CD4-positive, alpha-beta T cell treated with Interferon alpha-2 for 1 hour (primary cell): ENCODE measurements at places on chromosomes 16 and 17.

- DNase-seq = peak; percentile 42
Observed at GRCh38 chr17:16989230-16989952, 17.5 kb upstream of the TNFRSF13B start.

GRCh38 chr17:17353625-17354484 is 50.7 kb downstream of the NT5M start:
- no peak for DNase-seq

DNA sequence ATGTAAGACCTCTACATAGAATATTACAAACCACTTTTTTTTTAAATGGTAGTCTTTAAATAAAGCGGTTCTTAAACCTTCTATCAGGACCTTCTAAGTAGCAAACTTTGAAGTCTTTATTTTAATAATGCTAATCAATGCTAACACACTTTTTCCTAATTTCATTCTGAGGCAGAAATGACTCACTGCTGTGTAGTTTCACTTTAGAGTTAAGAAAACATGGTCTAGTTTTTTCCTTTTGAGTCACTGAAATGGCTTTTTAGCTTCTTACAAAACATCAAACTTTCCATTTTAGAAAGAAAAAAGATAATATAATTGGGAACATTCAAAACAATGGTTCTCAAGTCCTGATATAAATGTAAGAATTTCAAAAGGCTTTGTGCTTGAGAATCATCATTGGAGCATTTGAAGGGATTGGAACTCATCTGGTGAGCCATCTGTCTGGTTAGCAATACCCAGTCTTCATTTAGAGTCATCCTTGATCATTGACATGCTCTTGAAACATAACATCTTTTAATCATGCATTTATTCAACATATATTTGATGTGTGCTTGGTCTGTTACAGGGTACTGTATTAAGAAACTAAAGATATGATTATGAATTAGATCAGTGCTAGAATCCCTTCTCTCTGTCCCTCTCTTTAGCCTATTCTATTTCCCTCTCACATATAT is 258.3 kb upstream of the MON1B start:
- no peak for DNase-seq

DNA sequence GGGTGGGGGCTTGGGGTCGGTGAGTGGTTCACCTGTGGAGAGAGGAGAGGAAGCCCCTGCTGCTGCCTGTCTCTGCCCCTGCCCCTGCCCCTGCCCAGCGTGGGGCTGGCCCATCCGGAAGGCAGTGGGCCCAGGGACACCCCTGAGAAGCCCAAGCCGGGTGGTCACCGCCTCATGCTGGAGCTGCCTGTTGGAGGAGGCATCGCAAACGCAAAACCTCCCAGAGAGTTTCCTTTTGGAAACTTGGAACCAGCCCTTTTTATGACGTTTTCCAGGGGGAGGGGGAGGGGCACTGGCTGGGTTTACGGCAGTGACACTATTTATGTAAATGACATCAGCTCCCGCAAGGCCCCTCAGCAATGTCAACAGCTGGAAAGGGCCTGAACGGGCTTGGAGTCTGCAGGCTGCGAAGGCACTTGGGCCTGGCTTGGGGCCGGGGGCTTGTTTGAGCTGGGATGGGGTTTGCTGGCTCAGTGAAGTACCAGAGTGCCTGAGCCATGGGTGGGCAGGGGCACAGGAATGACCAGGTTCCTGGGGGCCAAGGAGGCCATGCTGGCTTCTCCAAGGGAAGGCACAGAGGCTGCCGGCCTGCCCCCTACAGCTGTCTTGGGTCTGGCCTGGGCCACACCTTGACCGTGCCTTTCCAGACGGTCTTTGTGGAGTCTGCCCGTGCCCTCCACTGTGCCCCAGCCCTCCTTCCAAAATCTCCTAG is 219.5 kb downstream of the NTN1 start:
- no peak for DNase-seq

- DNase-seq = no peak
Observed at GRCh38 chr16:53753431-53753830, 49.5 kb downstream of the FTO start.

- DNase-seq = no peak
Observed at GRCh38 chr16:57732037-57732436, 3.5 kb upstream of the KATNB1 start.

- DNase-seq = peak; percentile 43
Observed at GRCh38 chr16:81481207-81481821, 36.7 kb downstream of the CMIP start.

GRCh38 chr16:90083139-90083538 is 6.0 kb upstream of the PRDM7 start:
- DNase-seq = no peak

DNA sequence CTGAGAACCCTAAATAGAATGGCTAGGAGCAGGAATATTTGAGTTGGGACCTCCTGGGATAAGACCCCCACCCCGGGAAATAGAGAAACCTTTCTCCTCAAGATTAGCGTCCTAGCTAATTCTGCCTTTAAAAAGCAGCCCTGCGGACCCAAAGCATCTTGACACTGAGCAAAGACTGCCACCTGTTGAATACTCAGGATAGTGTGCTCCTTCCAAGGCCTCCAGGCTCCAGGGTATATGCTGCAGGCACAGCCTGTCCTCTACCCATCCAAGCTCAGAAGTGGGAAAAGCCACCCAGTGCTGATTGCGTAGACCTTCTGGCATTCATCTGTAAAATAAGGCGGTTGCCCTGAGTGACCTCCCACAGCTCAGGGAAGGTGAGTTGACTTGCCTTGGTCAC is 456.2 kb upstream of the DYNLRB2 start:
- DNase-seq = no peak

DNA sequence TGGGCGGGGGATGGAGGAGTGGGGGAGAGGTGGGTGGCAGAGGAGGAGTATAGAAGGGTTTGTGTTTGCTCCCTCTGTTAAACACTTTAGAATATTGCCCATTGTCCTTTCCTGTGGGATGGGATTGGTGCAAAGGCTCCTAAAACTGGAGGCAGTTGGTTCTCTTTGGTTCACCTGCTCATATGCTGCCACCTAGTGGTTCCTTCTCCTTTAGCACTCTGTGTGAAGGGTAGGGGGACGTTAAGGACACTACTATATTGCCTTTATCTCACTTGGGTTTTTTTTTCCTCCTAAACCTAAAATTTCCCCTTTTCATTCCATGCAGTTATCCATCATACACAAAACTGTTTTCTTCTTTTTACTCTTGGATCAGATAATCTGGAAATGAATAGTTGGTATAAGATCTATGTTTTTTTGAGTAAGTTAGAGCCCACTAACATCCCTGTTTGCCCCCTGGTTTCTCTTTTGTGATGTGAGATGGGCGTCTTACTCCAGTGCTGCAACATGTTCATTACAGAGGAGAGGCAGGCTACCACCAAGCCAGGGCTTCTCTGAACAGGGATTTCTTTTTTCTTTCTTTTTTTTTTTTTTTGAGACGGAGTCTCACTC is 23.8 kb downstream of the SNX11 start:
- peak; percentile 73 for DNase-seq
